NCI-H460 (cell line): ENCODE measurements at places on chromosomes 2 and 18. TPM values are rescaled to one million over a fixed set of nuclear protein-coding genes. Genes with fewer than 3 reads are reported as not detected.

Gene DSG1
- 0.02 TPM in 1 of 2 replicates, not detected in the other for total RNA-seq

DNA sequence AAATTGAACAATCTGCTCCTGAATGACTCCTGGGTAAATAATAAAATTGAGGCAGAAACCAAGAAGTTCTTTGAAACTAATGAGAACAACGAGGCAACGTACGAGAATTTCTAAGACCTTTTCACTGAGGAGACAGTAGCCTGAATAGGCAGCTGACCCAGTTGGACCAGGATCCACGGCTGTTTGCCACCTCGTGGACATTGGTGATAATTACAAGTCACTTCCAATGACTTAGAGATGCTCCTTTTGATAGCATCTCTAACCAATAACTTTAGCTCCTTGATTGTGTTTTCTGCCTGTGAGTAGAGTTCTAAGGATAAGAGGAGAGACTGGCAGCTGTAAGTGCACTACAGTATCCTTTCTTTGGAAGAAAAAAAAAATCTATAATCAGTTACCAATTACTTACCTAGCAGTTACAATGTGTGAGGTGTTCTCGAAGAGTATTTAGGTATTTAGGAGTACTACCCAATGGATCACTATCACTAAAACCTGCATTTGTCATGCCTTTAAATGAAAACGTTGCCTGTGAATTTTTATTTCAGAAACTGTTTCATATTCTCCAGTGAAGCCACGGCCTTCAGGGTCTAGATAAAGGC is 31.3 kb upstream of the CNTNAP5 start:
- DNase-seq, result peak; percentile 48

DNA sequence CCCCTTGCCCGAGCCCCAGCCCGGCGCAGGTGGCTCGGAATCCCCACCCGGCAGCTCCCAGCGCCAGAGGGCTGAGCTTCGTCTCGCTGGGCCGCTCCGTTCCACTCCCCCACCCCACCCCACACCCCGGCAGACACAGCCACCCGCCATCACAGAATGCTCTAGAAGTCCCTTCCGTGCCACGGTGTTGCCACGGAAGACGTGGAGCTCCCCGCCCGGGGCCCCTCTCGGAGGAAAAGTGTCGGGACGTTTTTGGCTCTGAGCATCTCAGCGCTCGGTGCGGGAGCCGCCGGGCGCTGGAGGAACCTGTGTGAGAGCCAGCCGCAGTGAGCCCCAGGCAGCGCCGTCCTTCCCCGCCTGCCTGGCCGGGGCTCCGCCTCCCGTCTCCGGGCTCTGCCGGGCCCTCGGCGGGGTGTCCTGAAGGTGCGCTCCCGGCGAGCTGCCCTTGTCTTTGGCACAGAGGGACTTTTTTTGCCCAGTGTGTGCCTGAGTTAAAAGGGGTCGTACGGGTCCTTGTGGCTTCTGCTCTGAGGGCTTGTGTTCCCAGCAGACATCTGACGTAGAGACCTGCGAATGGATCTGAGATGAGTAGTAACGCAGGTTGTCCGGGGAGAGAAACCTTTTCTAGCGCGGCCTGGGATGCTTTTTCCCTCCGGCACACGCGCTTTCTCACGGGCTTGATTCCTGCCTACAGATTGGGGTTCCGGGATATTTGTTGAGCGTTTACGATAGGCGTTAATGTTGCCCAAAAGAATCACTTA is 1.8 kb downstream of the ZCCHC2 start:
- no peak for DNase-seq

DNA sequence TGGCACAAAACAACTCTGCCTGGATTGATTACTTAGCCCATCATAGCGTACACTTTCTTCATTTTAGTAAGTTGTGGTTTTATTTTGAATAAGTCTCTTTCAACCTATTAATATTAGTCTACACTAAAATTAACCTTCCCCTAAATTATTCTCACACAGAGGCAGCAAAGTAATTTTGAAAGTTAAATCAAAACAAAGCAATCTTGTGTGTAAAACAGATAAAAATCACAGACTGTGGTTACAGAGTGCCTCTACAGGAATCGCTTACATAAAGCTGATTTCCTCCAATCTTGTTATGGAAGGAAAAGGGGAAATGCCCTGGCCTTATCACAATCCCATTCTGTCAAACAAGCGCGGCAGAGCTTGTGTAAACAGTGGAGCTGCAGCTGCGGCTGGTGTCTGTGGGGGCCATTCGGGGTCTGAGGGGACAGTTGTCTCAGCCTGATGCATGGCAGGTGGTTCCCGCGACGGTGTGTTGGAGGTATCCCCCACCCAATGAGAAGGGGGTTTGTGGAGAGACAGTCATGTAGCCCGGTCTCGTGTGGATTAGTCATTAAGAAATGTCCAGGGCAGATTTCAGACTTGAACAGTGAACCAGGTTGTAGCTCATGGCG is 42.1 kb downstream of the BCL2L11 start:
- DNase-seq, result no peak

GRCh38 chr2:120670371-120670770 is 65.3 kb upstream of the GLI2 start:
- DNase-seq, result no peak

DNA sequence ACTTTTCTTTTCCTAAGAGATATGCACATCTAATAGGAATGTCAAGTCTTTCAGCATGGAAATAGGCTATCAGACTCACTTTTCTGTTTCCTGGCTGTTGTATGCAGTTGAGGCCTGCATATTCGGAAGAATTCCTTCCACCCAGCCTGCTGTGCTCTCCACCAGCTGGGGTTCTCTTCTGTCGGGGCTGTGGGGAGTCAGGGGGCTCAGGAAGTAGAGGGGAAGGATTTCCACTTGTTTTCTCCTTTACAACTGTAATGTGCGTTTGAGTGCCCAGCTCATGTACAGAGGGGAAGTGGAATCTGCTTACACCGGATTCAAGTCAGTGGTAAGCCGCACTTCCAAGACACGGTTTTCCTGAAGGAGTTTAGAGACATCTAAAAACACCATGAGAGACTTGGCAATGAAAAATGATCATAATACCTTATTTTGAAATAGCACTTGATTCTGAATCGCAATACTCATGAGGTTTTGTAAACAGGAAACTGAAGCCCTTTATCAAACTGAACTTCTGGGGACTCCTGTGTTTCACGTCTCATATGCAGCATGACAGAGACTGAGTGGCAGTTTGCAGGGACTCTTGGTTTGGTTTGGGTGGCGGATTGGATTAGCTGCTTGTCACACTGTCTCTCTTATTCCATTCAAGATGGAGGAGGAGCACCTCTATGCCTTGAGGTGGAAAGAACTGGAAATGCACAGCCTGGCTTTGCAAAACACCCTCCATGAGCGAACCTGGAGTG is 90.4 kb downstream of the MTCL1 start:
- no peak for DNase-seq

- DNase-seq, result peak; percentile 25
Observed at GRCh38 chr2:70947556-70948184, 12.0 kb downstream of the ATP6V1B1 start.

Gene C1QL2
- not detected in 2 replicates for total RNA-seq

GRCh38 chr2:28318023-28318422 is 74.6 kb upstream of the FOSL2 start:
- no peak for DNase-seq

- no peak for DNase-seq
Observed at GRCh38 chr2:118473846-118474540, 373.5 kb downstream of the EN1 start.

Gene ABCB11
- not detected in 2 replicates for total RNA-seq

GRCh38 chr18:54964741-54965140 is 5.5 kb upstream of the CCDC68 start:
- DNase-seq, result no peak

DNA sequence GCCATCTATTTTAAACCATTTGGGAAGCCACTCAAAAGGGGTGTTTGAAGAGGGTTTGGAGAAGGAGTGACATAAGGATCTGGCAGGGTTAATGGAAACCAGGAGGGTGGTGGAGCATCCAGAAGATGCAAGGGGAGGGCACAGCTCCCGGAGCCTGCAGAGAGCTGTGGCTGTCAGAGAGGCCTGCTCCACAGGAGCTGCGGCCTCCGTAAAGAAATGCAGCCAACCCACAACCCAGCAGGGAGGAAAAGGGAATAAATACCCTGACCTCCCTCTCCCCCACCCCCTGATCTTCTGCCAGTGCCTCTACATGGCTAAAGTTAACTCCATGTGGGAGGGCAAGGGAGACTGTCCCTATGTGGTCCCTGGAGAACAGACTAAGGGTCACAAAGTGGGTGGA is 567.1 kb upstream of the POU3F3 start:
- no peak for DNase-seq

Gene GULP1
- total RNA-seq, result 73.7 and 77.5 TPM in 2 replicates

Gene FAM110C
- 0.32 and 0.62 TPM in 2 replicates for total RNA-seq

Gene POTEC
- not detected in 2 replicates for total RNA-seq

Gene CRYBA2
- not detected in 2 replicates for total RNA-seq

Gene GALNT13
- total RNA-seq, result 30.7 and 35.1 TPM in 2 replicates

Gene CFAP221
- total RNA-seq, result not detected in 2 replicates

Gene FASTKD1
- 38.4 and 45.4 TPM in 2 replicates for total RNA-seq

Gene CFAP65
- total RNA-seq, result not detected in 2 replicates

DNA sequence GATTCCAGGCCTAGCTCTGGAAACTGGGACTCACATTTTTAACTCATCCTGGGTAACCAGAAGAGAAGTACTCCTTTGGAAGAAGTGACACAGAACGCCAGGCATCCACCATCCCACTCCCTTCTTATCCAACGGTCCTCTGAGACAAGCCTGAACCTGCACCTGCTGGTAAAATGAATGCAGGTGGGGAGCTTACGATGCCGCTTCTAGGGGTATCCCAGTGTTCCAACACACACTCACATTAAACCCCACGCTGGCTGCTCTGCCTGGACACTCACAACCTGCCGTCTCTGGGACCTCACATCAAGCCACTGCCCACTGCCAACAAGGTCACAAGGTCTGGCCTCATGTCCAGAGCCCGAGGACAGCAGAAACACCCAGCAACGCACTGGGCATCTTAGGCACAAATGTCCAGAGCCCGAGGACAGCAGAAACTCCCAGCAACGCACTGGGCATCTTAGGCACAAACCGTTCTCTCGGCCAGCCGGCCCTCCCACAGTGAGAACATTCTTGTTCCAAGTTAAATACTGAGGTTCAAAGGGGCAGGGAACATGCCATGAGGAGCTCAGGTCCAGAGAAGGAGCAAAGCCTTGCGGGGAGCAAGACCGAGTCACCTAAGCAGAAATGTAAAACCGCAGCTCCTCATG is 9.9 kb downstream of the SLC66A2 start:
- DNase-seq, result no peak

GRCh38 chr2:8550481-8550880 is 131.4 kb upstream of the ID2 start:
- DNase-seq, result no peak

GRCh38 chr2:174612970-174613369 is 15.4 kb upstream of the WIPF1 start:
- no peak for DNase-seq

Gene POTEJ
- not detected in 2 replicates for total RNA-seq

Gene ARMC9
- total RNA-seq, result 8.9 TPM in 2 replicates

DNA sequence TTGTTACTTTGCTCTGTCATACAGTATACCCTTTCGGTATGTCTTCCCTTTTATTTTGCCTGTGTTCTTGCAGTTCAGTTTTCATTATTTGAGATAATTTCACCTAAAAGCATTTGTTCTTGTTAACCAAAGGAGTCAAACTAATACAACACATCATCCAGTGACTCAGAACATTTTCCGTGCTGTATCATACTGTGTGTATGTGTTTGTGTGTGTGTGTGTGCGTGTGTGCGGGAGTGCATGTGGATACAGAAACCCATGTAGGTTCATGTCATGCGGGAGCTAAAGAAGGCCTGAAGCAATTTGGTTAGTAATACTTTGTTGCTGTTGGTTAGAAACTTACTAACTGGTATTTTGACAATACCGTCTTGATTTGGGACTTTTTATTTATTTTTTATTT is 60.0 kb downstream of the CEP192 start:
- no peak for DNase-seq

GRCh38 chr2:151292546-151292945 is 3.1 kb upstream of the NMI start:
- no peak for DNase-seq

- DNase-seq, result no peak
Observed at GRCh38 chr2:99571533-99571932, 81.7 kb upstream of the REV1 start.

- DNase-seq, result no peak
Observed at GRCh38 chr2:208118918-208119317, 5.4 kb downstream of the CRYGD start.

GRCh38 chr2:31075941-31076590 is 62.2 kb downstream of the GALNT14 start:
- no peak for DNase-seq

GRCh38 chr2:149587950-149588487 is 444 bp upstream of the MMADHC start:
- no peak for DNase-seq

DNA sequence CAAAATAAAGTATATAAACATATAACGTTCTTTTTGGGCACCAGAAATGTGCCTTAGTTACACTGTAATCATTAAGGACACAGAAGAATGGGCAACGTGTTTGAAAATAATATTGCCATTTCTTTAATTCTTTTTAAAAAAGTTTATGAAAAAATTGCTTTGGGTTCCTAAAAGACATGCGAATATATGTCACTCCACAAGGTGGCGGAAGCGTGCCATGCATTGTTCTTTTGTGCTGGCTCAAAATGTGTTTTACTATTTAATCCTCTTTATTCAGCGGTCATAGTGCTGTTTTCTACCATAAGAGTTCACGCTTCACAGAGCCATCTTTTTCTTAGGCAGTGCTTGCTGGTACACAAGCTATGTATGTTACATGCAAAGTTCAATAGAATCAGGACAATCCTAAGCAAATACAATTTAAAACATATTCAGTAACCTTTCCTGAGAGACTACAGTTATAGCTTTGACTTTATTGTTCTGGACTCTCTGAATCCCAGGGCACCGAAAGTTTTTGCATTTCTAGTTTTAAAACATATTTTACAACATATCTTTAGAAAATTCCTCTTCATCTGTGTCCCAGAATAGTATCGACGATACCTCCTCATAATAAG is 147.8 kb upstream of the ERBB4 start:
- DNase-seq, result peak; percentile 53

- DNase-seq, result no peak
Observed at GRCh38 chr2:226213717-226214116, 585.9 kb downstream of the IRS1 start.

- no peak for DNase-seq
Observed at GRCh38 chr2:12708508-12709206, 8.1 kb upstream of the TRIB2 start.

DNA sequence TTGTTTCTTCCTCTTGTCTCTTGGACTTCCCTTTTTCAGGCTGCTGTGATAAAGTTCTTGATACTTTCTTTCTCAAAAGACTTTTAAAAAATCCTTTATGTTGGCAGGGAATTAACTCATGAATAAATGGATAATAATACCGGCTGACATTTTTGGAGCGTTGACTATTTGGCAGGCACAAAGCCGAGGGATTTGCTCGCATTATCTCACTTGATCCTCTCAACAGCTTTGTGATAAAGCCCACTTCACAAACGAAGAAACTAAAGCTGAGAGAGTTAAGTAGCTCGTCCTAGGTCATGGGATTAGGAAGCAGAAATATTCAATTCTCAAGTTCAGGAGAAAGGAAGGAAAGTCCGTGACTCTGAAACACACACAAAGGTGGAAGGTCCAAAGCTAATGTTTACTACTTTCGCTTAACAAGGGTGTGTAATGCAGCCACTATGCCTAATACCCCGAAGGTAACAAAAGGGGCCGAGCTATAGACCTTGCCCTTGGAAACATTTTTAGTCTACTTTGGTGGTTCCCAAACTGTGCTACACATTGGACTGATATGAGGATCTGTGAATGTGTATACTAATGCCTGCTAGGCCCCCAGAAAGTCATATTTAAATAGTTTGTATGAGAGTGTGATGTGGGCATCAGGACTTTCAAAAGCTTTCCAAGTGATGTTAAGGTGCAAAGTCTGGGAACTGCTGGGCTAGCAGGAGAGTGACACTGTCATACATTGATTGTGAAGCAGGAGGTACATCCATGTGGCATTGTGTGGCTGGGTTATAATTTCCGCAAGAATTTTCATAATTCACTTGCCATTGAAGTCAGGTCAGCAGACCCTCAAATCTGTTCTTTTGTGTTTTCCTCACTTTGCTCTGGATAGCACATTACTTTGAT is 508.4 kb downstream of the PLCL1 start:
- no peak for DNase-seq
